ENCODE measurements at places on chromosomes 2 and 18.

DNA sequence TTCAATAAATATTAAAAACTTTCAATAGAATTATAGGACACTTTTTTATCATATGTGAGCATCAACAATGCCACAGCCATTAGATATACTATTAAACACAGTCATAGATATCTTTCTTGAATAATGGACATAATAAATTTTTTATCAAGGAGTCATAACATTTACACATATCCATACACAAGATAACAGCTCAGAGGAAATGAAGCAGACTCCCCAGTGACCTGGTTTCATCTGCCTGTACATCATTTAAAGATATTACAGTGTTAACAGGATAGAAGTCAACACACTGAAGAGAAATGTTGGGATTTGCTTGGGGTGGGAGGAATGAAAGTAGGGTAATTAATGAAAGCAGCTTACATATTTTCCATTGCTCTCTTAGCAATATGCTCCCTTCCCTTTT, 5.1 kb downstream of the SCG2 start:
- no peak for DNase-seq

DNA sequence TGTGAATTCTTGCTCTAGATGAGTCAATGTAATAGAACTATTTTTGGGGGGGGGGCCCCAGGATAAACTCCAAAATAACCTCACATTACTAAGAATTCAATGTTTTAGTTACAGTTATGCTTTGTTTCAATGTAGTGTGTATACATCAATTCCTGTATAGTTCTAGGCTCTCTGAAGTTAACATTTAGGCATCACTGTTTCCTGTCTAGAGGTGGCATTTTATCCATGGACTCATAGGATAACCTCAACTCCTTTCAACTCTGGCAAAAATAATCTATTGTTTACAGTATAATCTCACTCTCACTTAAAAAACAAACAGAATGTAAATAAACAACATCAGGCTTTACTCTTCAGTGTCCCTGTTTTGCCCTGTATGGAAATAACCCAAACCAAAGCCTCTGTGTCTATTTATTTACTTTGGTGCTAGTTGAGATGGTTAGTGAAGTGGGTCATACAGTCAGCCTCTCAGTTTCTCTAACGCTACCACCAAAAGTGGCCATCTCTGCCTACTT, 79.3 kb upstream of the MMADHC start:
- no peak for DNase-seq

DNA sequence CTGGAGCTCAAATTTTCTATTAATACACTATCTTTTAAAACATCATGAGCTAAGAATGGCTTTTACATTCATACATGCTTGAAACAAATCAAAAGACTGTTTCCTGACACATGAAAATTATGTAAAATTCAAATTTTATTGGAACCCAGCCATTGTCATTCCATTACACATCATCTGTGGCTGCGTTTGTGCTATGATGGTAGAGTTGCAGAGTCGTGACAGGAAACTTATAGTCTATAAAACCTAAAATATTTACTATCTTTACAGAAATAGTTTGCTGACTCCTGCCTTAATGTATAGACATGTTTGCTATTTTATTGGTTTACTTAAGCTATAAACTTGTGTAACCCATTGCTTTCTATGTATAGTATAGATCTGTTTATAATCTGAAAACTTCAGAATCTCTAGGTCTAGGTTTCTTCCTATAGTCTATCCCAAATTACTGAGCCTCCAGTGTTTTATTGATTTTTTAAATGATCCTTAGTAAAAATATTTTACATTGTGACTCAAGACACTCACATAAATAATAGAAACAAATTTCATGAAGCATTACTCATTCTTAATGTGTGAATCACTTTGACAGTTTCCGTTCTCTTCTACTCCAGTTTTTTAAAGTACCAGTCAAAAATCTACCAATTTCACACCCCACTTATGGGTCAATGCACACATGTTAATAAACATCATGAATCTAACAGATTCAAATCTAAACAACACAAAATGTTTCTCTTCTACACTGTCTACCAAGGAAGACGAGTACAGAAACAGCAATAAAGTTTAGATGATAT, 26.4 kb upstream of the MRPL19 start:
- DNase-seq: no peak

DNA sequence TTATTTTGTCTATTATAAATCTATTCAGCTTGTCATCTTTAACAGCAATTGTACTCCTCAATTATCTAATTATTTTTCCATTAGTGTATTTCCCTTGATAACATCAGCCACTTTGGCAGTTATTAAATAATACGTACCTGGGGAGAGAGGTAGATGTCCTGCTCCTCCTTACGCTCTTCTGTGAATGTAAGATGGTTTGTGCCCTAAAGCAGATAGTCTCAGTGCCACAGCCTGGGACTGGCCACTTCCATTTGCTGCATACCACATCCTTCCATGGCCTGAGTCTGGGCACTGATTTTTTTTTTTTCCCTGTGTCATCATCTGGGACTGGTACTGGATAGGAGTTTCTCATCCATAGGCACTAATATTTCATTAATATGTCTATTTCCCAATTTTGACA, 632.4 kb upstream of the LRRTM4 start:
- DNase-seq: no peak

- DNase-seq: no peak
These were observed 171.8 kb downstream of the UBE2E3 start for GRCh38 chr2:181152226-181152625.

DNA sequence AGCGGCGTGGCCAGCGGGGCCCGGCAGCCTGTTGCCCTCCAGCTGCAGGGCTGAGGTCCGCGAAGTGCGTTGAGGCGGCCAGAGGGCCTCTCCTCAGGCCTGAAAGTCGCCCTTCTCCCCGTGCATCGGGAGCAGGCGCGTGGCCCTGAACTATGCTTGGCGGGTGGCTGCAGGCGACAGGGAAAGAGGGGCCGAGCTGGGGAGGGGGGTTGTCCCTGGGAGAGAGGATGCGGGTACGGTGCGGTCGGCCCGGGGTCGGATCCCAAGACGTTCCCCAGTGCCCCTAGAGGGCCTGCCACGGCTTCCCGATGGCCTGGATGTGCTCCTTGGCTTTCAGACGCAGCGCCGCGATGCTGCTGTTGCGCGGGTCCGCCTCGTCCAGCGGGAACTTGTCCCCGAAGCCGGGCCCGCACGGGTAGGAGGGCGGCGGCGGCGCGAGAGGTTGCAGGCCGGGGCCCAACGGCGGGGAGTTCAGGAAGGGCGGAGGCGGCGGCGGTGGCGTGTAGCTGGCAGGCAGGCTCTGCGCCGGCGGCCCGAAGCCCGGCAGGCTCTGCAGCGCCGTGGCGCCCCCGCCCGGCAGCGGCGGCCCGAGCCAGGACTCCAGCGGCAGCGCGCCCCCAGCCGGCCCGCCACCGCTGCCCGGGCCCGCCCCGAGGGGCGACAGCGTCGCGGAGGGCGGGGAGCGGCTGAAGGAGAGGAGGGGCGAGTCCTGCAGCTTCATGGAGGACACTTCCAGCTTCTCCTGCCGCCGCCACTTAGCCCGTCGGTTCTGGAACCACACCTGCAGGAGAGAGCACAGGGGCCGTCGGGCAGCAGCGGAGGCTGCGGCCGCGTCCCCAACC, 4.3 kb downstream of the RAX start:
- no peak for DNase-seq
